Suppressor macrophage treated with lipopolysaccharide for 1 hour (primary cell): ENCODE measurements at places on chromosomes 16 and 17.

DNA sequence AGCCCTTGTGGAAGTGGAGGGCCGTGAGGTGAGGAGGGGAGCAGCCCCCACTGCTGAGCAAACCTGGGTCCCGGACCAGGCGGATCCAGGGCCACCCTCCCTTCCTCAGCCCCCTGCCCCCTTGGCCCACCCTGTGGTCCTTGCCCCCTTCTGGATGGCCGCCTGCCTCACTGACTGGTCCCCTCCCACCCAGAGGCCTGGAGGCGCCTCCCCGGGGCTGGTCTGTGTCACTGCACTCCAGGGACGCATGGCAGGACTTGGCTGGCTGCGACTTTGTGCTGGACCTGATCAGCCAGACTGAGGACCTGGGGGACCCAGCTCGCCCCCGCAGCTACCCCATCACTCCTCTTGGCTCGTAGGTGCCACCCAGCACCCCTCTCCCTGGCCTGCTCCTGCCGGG lies 19.2 kb upstream of the SMIM5 start:
- no peak for DNase-seq

- DNase-seq = no peak
These were observed 1.7 kb upstream of the MNT start for GRCh38 chr17:2402544-2402943.

GRCh38 chr16:68490829-68491575 lies 42.7 kb upstream of the SMPD3 start:
- no peak for DNase-seq

DNA sequence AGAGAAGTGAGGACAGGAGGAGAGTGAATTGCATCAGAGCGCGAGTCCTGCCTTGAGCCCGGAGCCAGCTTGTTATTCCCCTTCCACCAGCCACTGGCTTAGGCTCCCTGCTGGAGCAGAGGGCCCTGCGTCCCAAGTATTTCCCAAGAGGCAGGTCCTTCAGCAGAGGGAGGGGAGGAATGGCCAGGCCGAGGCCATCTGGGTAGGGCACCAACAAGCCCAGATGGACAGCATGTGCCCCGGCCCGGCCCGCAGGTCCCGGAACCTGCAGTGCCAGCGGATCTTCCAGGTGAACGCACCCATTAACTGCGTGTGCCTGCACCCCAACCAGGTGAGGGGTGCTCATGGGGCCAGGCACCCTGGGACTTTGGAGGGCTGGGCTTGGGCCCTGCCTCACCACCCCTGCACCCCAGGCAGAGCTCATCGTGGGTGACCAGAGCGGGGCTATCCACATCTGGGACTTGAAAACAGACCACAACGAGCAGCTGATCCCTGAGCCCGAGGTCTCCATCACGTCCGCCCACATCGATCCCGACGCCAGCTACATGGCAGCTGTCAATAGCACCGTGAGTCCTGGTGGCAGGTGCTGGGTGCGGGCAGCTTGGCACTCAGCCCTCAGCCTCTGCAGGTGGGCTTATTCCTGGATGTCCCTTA lies 1.7 kb downstream of the MLST8 start:
- DNase-seq = peak; percentile 33

- DNase-seq = no peak
These were observed 35.8 kb upstream of the HAPSTR1 start for GRCh38 chr16:9055661-9056060.

DNA sequence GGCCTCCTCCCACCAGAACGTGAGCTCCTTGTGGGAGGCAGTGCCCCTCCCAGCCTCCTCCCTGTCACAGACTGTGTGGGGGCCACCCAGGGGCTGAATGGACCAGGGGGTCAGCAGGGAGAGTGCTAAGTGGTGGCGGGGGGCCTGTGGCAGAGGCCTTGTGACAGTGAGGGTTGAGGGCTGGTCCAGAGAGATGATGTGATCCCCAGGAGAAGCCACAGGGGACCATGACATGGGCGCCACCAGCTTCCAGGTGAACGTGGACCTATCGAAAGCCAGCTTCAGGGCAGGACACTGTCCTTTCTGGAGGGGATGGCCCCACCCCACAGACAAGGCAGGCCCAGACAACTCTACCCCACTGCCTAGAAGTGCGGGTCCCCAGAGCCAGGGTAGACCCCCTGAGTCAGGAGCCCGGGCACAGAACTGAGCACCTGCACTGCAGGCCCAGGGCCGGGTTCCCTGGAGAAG lies 3.1 kb downstream of the SPSB3 start:
- DNase-seq = no peak

GRCh38 chr16:72952811-72953271 lies 95.1 kb downstream of the ZFHX3 start:
- no peak for DNase-seq

GRCh38 chr16:67207249-67208091 lies 8.5 kb downstream of the ELMO3 start:
- DNase-seq = peak; percentile 21

DNA sequence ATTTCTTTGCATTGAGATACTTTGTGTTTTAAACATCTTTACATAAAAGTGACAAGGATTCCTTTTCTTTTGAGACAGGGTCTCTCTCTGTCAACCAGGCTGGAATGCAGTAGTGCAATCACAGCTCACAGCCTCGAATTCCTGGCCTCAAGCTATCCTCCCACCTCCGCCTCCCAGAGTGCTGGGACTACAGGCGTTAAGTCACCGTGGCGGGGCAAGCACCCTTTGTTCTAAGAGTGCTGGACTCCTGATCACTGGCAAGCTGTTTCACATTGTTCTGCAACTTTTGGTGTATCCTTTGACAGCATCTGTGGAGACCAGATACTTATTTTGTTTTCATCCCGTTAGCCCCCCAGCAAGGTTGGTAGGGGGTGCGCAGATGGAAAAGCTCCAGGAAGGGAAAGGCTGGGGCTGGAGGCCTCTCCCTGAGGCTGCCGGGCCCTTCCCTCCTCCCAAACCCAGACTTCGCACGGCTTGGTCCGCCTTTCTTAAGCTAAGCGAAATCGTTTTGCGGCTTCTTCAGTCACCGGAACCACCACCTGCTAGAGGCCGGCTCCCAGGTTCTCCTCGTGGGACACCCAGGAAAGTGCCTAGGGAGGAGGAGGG lies 1.1 kb downstream of the ST6GALNAC2 start:
- DNase-seq = no peak

DNA sequence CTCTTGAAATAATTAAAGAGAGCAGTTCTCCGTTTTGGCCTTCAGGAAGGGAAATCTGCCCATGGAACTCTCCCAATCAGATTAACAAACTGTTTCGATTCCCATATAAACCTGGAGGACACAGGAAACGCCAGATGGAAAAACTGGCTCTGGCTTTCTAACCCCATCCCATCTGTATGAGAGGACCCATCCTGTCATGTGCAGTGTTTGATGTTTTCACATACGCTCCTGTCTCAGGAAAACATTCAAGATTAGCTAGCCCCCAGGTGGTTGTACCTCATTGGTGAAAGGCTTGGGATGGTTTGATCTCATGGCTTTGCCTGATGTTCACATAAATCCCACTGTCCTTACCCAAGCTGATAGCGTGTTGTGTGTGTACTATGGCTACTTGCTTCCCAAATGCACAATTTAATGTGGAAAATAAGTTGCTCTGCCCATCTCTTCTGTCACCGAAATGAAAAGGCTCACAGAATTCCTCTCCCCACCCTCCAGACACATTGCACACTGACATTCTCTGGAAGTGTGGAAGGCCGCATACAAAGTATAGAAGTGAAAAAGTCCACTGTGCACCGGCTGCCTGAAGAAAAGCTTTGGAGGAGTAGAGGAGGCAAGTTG lies 18.2 kb upstream of the ERN1 start:
- no peak for DNase-seq

- no peak for DNase-seq
These were observed 5.8 kb downstream of the TBX4 start for GRCh38 chr17:61458000-61458399.

DNA sequence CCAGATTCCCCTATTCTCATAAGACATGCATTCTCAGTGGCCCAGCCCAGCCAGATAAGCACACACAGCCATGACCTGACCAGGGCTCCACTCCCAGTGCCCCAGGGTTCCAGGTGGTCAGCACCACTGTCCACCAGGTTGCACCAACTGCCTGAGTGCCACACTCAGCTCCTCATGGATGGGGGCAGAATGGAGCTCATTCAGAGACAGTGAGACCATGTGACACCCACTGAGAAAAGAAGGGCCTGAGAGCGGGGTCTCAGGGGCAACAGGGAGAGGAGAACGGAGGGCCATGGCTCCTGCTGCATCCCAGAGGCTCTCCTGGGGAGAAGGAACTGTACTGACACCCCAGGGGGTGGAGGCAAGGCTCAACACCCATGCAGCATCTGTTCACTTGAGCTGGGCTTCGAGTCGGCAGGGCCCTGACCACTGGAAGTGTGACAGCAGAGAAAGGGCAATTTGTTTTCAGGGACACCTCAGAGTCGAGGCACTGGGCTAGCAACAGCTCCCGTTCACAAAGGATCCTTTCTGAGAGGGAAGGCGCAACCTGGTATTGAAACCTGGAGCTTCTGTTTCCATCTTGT lies 18.7 kb upstream of the SLC38A8 start:
- no peak for DNase-seq

DNA sequence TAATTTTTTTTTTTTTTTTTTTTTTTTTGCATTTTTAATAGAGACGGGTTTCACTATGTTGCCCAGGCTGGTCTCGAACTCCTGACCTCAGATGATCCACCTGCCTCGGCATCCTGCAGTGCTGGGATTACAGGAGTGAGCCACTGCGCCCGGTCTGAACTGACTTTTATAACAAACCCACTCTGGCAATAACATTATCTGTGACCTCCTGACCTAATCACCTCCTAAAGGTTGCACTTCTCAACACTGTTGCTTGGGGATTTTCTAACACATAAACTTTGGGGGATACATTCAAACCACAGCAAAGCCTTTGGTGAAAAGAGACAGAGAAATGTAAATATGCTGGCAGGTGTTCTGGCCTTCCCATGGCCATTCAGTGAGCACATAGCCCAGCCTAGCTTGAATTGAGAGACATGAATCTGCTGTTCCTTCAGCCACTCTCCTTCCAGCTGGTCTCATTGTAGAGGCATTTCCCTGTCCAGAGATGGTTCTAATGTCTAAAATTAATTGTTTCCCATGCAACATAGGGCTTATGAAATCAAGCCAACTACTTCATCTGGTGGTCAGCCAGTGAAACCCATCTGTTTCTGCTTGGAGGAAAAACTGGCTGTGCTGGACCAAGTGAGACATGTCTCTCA lies 28.3 kb downstream of the LYRM1 start:
- DNase-seq = no peak

DNA sequence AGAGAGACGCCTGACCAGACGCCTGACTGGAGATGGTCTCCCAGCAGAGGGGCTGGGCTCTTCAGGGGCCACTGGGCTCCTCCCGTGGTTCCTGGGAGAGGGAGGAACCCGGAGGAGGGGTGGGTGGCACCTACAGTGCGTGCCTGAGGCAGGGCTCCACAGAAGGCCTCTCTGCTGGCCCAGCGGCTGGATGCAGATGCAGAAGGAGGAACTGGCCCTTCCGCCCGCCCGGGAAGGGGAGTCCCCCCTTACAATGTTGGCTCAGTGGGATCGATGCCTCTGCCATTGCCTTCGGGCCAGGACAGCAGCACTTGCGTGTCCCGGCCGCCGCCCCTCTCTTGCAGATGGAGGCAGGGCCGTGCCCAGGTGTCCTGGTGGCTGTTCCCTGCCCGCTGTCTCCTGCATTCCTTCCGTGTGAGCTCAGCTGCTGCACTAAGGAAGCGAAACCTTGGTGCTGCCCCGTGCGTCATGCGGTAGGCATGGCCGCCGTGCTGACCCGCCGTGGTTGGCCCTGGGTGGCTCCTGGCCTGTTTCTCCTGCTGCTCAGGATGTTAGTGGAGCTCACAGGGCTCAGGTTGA lies 15.1 kb downstream of the BAIAP2 start:
- peak; percentile 84 for DNase-seq

DNA sequence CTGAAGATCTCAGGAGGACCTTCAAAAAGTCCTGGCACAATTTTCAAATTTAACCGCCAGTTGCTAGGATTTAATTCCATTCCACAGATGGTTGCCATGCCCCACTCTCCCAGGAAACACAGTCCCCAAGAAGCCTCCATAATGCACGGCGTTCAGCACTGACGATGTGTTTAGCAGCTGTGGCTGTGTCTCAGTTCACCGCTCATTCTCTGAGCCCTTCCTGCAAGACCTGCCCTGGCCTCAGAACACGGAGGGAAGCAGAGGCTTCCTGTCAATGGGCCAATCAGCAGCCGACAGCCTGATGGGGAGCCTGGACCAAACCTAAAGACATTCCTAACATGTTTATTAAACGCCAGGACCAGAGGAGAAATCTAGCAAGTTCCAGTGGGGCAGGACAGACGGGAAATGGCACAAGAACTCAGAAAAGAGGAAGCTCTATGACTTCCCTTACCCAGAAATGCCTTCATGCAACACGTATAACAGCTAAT lies 4.9 kb downstream of the MYLK3 start:
- DNase-seq = peak; percentile 56

- no peak for DNase-seq
These were observed 12.3 kb downstream of the UBE2G1 start for GRCh38 chr17:4354206-4354605.

- no peak for DNase-seq
These were observed 13.0 kb upstream of the NFATC3 start for GRCh38 chr16:68072038-68072695.
